Stimulated activated effector memory CD8-positive, alpha-beta T cell treated with anti-CD3 and anti-CD28 coated beads, Interleukin-12 subunit alpha, Interleukin-12 subunit beta, amount 100 ng/mL, for 72 hours (primary cell): ENCODE measurements at places on chromosomes 5 and 9.

- no peak for DNase-seq
Observed at GRCh38 chr9:130356033-130356432, 88.7 kb upstream of the ASS1 start.

GRCh38 chr5:36888303-36888702, 11.7 kb downstream of the NIPBL start:
- no peak for DNase-seq

GRCh38 chr9:72827950-72828731, 124.7 kb downstream of the ALDH1A1 start:
- DNase-seq, result no peak

DNA sequence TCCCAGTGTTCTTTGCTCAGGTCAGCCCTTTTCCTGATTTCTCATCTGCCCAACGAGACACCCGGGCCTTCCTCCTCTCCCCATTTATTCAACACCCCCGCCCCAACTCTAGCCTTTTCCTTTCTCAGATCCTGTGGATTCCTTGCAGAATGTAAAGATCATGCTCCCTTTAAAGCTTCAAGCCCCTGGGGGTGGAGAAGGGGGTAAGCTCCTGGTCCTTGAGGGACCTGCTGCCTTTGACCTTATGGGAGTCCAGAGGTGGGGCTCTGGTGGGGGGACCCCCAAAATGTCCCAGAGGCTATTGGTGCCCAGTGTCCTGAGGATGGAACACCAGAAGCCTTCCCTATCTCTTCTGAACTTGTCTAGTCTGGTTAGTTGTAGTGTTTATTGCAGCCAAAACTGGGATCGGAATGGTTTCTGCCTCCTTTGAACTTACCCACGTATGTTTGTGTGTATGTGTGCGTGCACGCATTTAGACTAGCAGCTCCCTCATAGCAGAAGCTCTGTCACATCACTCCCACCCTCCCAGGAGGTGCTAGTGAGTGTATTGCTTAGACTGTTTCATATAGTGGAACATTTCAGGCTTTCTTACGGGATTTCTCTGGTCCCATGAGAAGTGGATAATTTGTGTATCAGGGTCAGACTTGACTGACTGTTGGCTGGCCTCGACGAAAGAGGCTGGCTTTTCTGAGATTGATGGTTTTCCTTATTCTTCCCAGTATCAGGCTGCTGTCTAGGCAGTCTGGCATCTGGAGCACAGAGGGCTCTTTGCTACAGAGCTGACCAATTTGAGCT, 1.1 kb downstream of the GALNT10 start:
- DNase-seq, result no peak

GRCh38 chr9:16029796-16030363, 477.0 kb downstream of the CCDC171 start:
- DNase-seq, result no peak

DNA sequence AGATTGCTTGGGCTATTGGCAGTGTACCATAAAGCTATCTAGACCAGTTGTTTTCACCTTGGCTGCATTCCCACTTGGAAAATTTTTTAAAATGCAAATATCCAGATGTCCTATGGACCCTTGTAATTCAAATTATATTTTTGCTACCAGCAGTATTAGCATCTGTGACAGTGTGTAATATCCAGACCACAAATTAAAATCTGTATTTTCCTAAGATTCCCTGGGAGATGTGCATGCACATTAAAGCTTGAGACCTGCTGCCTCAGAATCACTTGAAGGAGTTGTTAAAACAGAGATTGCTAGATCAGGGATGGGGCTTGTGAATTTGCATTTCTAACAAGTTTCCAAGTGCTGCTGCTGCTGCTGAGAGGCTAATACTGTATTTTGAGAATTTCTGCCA, 381.2 kb upstream of the PDE4D start:
- no peak for DNase-seq
